AG20443 (cell line): ENCODE measurements at places on chromosomes 5 and 9.
A peak's percentile ranks its signal among the peaks of the same experiment; 100 is the strongest.

- no peak for DNase-seq
Measured at GRCh38 chr5:100889165-100889743, 13.8 kb downstream of the ST8SIA4 start.

- no peak for DNase-seq
Measured at GRCh38 chr9:107942856-107943255, 453.3 kb upstream of the KLF4 start.

- DNase-seq: peak; percentile 29
Measured at GRCh38 chr5:123671042-123671441, 159.1 kb downstream of the CSNK1G3 start.

GRCh38 chr9:92140074-92140753 lies 25.0 kb upstream of the SPTLC1 start:
- DNase-seq: peak; percentile 76

GRCh38 chr9:114503522-114504340 lies 1.5 kb downstream of the WHRN start:
- no peak for DNase-seq

GRCh38 chr5:165149431-165149830 lies 1644.0 kb downstream of the MAT2B start:
- no peak for DNase-seq

DNA sequence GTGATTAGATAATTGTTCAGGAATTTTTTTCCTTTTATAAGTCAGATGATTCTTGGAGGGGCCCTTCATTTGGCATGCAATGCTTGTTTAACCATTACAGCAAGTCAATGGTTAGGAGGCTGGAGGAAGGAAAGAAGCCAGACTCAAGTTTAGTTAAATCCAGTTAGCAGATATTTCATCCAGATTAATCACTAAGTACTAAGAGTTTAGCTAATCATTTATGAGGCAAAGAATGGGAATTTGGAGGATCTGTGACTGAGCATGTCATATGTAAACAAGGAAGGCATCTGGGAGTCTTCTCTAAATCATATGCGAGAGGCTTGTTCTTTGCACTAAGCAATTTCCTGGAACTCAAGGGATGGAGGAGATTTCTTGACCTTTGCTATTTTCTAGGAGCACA lies 145.3 kb upstream of the SGCD start:
- no peak for DNase-seq

DNA sequence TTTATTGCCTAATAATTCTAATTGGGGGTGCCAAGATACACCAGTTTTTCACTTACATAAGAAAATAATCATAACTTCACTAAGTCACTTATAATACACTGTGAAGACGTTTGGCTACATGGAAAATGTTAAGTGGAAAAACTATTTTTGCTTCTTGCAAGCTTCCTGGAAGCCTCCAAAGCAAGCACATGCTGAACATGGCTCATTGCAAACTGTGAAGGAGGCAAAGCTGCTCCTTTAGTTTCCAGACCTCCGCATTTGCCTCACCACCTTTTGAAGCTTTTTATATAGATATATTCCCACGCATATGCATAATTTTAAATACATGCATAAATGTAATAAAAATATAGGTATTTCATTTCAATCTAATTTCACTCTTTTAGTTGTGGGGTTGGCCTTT lies 285.6 kb upstream of the PRDM9 start:
- DNase-seq: no peak

DNA sequence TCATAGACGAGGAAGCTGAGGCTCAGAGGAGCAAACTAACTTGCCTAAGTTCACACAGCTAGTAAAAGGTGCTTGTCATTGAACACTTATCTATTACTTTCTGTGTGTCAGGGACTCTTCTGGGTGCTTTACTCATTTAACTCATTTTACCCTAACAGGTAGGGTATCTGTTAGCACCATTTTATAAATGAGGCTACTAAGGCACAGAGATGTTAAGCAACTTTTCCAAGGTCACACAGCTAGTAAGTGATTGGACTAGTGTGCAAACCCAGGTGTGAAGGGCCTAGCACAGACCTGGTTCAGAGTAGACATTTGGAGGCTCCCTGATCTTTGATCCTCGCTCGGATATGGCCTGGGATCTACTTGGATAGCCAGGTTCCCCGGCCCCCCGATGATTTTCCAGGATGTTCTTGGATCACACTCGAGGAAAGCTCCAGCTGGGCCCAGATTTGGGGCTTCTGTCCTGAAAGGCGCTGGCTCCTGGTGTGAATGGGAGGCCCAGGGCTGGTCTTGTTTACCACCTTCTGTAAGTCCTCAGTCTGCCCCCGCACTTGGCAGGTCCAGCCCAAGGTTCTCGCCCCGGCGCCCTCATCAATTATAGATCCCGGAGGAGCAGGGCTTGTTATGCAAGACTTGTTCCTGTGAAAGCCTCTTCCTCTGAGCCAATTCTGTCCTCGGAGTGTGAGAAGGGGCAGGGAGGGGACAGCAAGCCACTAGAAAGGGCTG lies 37.5 kb downstream of the GSN start:
- DNase-seq: no peak

DNA sequence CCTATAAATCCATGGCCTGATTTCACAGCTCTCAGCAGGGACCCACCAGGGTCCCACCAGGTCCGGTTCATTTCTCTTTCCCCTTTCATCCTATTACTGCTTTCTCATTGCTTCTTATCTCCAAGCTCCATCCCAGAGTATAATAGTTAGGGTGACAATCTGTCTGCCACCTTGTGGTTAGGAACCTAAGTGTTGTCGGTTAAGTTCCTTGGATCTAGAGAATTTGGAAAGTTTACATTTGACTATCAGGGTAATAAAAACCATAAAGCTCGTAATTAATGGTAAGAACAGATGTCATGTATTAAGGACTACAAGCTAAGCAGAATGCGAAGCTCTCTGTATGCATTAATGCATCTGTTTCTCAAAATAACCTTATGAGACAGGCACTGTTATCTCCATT lies 259.1 kb downstream of the SH3GL2 start:
- no peak for DNase-seq

DNA sequence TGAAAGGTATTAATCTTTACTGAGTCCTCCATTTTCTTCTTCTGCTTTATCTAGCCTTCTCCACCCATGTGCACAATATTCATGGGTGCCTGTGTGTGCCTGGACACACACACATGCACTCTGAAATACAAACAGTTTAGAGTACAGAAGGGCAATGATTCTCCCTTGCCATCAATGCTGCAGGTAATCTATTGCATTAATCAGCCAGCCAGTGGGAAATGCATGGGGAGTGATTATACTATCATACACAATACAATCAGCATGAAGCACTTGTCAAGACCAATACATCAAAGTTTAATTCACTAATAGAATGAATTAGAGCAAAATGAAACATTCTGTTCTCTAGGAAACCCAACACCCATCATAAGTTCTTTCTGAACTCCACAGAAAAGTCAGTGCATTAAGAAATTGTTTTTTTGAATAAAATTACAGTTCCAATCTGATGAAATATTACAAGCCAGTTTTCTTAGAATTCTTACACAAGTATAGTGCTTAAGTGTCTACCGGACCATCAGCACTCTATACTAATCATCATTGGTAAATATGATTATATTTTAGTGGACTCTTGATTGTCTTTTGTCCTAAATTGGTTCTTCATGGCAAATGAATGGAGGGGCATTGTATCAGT lies 172.2 kb downstream of the ZSWIM6 start:
- DNase-seq: no peak

DNA sequence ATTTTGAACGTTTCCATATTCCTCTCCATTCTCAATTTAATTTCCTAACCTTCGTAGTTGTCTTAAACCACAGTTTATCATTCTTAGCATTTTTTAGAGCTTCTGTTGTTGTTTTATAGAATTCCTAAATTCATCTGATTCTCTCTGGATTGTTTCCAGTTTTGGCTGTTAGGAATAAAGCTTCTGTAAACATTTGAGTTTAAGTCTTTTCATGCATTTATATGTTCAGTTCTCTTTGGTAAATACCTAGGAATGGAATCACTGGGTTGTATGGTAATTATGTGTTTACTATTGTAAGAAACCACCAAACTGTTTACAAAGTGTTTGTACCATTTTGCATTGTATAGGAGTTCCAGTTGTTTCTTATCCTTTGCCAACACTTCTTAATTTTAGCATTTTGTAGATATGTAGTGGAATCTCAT lies 29.7 kb downstream of the GPR21 start:
- peak; percentile 18 for DNase-seq

DNA sequence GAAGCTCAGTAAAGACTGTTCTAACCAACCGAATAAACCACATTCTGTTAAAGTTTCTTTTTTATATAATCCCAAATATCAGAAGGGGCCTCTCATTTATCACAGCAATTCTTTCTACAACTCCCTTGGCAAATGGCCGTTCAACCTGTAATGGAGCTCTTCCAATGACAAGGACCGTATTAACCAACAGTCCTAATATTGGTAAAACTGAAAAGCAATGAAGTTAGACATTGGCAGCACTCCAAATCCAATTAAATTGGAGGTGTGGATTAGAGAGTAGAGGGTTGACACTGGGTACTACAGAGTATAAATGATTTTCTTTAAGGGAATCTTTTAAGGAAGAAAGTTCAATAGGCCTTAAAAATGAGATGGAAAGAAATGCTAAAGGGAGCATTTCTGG lies 842 bp downstream of the TMED7 start:
- no peak for DNase-seq

DNA sequence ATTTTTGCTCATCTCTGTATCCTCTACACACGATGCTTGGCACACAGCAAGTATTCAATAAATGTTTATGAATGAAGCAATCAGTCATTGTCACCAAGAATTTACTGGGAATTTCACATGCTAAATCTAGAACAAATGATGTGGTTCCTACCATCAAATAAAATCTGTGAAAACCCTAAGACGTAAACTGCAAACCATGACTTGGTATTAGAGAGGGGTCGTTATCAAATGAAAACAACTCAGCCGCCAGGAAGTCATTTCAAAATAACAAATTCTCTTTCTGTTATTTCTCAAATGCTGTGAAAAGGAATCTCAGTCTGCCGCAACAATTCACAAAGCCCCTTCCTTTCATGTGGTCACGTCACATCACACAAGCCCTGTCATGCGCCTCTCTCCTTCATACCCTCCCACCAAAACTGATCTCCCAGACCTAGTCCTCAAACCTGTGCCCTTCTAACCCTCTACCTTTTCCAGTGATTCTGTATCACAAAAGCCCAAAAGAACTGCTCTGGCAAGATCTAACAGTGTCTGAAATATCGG lies 173.6 kb downstream of the DEPDC1B start:
- no peak for DNase-seq
